Suprapubic skin (tissue), 4 donors: ENCODE measurements at places on chromosomes 2 and 18. TPM values are rescaled to one million over a fixed set of nuclear protein-coding genes. Genes with fewer than 3 reads are reported as not detected.

LBX2 gene
- total RNA-seq = 1.2 TPM

KCNE4 gene
- total RNA-seq = 2.1 TPM

TET3 gene
- 54.7 TPM for total RNA-seq

UXS1 gene
- total RNA-seq = 56.1 TPM

SERPINB4 gene
- total RNA-seq = 0.60 TPM

OR6B2 gene
- not detected for total RNA-seq

MAPK4 gene
- 2.7 TPM for total RNA-seq

SLC38A11 gene
- 0.52 TPM for total RNA-seq

LYG2 gene
- total RNA-seq = not detected

SERPINB10 gene
- 0.21 TPM for total RNA-seq
